HepG2 (cell line): ENCODE measurements at places on chromosomes 2 and 18. TPM values are rescaled to one million over a fixed set of nuclear protein-coding genes. Genes with fewer than 3 reads are reported as not detected.

POU3F3 gene
- not detected in 2 replicates for total RNA-seq

CCDC74A gene
- total RNA-seq: 0.15 TPM in 1 of 2 replicates, not detected in the other

SIX3 gene
- not detected in 2 replicates for total RNA-seq

RGPD4 gene
- total RNA-seq: not detected in 2 replicates

REG3A gene
- total RNA-seq: not detected in 2 replicates

DNA sequence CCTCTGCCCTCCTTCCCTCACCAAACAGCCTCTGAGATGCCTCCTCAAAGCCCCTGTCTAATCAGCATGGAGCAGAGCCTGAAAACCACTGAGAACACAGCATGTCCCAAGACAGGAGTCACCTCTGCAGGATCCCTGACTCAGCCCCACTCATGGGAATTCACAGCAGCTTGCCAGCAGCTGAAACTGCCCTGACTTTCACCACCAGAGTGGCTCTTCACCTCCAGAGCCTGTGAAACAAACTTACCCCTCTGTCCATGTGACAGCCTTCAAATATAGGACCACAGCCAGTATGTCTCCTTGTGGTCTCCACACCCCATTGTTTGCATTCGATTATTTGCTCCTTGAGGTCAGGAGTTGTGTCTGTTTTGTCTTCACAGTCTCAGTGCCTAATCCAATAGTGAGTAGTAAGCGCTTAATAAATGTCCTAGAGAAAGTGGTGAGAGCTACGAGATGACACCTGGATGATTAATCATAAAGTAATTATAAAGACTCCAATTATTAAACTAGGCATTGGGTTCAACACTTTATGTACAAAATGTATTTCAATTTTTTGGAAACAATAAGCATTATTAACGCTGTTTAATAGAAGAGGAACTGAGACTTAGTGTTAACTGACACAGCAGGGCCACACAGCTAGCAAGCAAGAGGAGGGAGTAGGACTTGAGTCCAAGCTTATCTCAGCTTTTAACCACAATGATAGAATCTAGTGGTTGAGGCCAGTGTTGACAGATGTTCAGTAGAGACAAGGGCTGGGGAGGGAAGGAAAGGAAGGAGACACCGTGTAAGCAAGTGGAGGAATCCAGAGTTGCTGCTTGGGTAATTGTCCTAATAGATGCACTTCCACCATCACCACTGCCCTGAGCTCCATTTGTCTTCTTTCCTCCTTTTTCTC, 358.7 kb upstream of the TNP1 start:
- H3K36me3 ChIP-seq: no peaks in the 10 kb centered on the region
- H3K27me3 ChIP-seq: peaks cover 1% of the 10 kb centered on the region; the same call in 1 of the 2 replicates
- H3K4me1 ChIP-seq: no peaks in the 10 kb centered on the region
- no peak overlapping the region for H3K27ac ChIP-seq
- no peak for DNase-seq

FAP gene
- not detected in 2 replicates for total RNA-seq
